ENCODE measurements at places on chromosomes 1 and 21.

DNA sequence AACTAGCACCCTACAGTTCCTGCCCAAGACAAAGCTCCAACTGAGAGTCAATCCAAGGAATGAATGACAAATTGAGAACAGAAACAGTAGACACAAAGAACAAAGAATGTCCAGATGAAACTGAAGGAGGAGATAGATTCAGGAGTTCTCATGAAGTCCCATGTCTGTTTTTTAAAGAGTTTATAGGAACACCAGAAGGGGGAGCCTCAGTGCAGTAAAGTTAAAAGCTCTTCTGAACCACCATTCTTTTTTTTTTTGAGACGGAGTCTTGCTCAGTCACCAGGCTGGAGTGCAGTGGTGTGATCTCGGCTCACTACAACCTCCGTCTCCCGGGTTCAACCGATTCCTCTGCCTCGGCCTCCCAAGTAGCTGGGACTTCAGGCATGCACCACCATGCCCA is 323.6 kb downstream of the MRPL39 start:
- no peak for DNase-seq

GRCh38 chr1:6243053-6243834 is 735 bp upstream of the HES3 start:
- no peak for DNase-seq

DNA sequence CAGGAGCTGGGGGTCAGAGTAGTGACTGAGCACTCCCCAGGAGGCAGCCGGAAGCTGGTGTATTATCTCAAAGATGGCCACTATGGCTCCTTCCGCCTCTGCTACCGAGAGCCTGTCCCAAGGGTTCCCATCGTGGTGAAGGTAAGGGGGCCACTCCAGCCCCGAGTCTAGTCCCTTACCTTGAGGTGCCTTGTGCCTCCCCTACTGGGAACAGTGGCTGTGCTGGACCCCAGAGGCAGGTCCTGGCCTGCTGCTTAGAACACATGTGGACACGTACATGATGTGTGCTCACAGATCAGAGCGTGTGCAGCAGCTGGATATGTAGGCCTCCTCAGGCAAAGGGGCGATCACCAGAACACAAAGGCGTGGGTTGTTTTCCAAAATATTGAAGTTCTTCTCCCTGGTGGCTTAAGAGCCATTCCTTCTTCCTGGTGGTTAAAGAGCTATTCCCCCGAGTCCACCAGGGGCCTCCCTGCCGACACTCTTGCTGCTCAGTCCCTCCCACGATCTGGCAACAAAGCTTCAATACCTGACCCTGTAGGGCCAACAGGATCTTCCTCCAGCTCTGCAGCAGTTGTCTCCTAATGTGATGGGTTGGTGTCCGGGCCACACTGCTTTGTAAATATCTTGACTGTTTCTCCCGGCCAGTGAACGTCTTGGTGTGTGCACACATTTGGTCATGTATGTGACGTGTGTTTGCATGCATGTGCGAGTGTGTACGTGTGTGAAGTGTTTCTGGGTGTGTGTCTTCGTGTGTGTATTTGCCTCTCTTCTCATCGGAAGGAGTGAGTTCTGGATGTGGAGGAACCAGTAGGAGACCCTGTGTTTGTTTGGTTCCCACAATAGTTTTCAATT is 68.4 kb upstream of the TINAGL1 start:
- DNase-seq, result no peak

DNA sequence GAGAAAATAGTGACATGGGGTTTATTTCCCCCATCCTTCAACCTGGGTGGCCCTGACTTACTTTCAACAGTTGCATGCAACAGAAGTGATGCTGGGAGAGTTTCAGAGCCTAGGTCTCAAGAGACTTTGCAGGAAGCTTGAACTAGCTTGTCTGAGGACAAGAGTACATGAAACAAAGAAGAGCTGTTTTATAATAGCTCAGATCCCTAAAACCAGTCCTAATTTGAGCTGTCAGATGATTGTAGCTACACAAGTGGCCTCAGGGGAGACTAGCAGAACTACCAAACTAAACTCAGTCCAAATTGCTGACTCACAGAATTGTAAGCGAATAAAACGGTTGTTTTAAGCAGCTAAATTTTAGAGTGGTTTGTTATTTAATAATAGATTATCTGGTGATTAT is 17.1 kb downstream of the RC3H1 start:
- DNase-seq, result no peak

GRCh38 chr1:66245691-66246090 is 288.3 kb upstream of the SGIP1 start:
- DNase-seq, result no peak

- DNase-seq, result no peak
Observed at GRCh38 chr1:173364827-173365226, 112.3 kb upstream of the PRDX6 start.

- no peak for DNase-seq
Observed at GRCh38 chr1:112522621-112523020, 13.9 kb downstream of the WNT2B start.

GRCh38 chr1:225827076-225827475 is 17.2 kb downstream of the EPHX1 start:
- DNase-seq, result no peak

DNA sequence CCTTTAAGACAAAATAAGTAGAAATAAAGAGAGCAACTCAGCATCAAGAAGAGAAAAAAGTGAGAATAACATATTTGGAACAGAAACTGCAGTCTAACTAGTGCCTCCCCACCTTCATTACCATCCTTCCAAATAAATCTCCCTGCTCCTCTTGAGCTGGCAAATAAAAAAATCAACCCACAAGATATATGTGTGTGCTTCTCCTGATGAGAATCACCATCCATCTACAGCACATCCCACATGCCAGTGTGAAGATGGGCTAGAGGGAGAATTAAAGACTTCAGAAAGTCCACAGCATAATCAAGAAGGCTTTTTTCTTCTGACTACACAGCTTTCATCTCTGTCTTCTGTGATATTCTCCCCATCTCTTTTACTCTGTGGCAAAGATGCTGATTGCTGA is 244.1 kb downstream of the SPATA17 start:
- no peak for DNase-seq

DNA sequence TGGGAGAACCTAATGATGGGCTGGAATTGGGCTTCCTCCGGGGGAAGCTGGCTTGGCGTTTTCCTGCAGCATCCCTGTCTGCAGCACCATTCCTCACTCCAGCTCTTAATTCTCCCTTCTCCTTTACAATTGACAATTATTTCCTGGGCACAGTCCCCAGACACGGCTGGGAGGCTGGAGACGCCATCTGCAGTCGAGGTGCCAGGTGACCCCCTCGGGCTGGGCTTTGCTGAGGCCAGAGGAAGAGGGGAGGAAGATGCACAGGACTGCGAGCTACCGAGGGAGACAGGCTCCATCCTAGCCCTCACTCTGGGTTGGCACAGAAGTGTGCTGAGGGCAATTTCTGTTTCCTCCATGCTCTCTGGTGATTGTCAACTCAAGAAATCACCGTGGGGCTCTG is 453.8 kb downstream of the PTPRU start:
- no peak for DNase-seq

DNA sequence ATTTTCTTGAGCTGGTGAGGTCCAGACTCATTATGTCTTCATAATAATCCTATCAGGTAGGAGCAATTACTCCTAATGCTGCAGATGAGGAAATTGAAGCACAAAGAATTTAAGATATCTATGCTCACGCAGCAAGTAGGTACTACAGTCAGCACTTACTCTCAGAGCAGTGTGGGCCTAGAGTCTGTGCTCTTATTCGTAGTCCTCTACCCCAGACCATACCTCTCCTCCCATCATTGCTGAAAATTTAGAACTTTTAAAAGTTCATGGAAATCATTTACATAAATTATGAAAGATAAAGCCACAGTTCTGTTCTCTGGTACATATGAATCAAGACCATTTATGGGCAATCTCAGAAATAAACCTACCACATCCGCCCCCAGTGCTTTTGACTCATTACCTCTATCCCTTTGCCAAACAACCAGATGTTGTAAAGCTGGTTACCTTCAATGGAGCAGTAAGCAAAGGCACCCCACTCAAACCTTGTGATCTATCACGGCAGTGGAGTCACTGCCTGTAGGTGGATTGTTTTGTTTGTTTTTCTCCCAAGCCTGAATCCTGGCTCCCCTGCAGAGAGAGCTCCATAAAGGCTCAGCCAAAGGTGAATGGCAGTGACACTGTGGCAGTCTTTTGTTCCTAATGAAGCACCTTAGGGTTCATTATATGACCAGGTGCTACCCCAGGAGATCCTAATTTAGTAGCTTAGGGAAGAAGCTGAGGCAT is 20.9 kb upstream of the MAN1A2 start:
- DNase-seq, result no peak

DNA sequence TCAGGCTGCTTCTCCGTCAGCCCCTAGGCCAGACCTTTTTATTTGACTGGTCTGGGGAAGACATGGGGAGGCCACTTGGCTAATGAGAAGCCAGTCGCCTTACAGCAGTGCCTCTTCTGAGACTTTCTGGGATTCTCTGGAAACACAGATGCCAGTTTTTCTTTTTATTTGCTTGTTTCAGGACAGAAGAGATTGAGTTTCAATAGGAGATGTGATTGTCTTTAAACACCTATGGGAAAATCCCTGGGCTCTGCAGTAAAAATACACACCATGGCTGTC is 15.4 kb upstream of the BTG2 start:
- no peak for DNase-seq

GRCh38 chr1:30371179-30371788 is 352.1 kb downstream of the MATN1 start:
- no peak for DNase-seq

DNA sequence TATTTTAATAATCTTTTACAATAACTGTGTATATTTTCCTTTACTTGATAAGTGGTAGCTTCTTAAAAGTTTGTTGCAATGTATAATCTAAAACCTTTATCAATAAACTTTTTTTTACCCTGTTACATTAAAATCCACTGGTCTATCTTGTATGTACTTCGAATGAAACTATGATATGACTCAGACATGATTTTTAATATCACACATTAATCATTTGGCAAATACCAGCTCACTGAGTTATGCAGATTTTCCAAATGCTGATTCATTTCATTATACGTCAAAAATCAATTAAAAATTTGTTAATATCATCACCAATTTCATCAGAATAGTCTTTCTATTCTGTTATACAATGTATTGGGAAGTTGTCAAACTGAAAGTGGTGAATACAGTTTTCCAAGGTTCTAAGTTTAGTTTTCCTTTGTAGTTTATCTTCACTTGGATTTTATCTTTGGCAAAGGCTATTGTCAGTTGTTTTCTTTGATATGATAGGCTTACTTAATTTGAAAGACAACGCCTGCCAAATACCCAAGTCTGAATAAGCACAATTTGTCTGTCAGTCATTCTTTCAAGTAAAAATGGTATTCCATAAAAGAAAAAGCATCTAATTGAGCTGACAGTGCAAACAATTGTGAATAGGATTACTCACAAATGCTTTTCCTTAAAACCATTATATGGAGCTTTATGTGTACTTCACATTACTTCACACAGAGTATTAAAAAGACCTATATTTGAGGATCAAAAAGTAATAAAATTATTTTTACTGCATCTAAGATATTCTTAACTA is 127.0 kb downstream of the NME7 start:
- DNase-seq, result no peak

- DNase-seq, result no peak
Observed at GRCh38 chr1:185467122-185467521, 150.1 kb upstream of the IVNS1ABP start.

DNA sequence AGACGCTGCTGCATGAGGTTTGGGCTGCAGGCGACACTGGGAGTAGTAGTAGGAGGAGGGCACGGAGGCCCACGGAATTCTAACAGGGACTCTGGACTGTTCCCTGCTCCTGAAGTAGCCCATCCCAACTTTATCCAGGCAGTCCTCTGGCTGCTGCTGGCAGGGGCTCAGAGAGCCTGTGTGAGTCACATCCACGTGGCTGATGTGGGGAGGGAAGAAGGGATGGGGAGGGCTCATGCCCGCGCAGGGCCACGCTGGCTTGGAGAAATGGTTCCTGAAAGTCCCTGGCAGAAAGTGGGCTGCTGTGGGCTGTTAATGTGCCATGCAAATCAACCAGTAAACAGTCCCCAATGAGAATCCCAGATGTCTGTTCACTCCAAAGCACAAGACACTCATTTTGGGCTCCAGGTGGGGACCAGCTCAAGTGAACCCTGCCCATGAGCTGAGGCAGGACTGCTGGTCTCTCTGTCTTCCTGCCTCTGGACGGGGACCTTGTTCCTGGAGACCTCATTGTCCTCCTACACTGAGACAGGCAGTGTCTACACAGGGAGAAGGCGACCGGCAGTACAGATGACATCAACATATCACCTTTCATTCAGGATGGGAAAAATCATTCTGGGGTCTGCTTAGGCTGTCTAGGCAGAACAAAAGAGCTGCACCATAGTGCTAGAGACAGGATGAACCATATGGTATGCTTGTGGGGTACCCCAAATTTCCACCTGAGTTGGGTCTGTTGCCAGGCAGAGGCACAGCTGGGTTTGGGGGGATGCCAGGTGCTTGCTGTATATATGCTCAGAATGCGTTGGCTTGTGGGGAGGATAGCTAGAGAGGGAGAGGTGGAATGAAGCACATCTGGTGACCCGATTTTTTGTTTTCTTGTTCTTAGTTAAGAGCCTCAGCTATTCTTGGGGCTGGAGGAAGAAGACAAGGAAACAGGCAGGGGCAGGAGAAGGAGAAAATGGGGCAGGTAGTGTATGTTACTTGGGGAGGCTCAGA is 57.9 kb upstream of the FMOD start:
- DNase-seq, result no peak

DNA sequence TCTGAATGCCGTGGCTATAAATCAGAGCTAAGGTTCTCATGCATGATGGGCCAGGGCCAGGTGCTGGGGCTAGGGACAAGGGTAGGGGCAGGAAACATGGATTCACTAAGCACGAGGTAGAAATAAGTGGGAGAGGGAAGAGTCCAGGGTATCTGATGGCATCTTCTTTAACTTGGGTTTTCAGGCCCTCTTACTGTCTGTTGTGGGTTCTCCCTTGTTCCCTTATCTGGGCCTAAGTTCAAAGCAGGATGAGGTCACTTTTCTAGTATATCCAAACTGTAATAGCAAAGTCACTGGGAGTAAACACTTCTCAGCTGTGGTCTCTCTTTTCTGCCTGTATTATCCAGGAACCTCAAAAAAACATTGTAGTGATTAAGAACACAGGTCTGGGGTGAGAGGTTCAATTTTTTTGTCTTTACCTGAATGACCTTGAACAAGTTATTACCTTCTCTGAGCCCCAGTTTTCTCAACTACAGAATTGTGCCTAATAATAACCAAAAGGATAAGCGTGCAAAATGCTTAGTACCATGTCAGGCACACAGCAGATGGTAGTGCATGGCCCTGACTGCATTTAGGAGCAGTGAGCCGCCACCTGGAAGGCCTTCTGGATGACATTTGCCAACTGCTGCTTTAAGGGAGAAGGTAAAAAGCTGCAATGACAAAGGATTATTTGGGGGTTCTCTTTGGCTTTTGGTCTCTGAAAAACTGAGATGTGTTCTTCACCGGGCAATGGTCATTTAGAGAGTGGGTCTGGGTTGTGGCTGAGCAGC is 53.6 kb upstream of the A3GALT2 start:
- no peak for DNase-seq

- DNase-seq, result no peak
Observed at GRCh38 chr21:38942748-38943211, 137.1 kb downstream of the ETS2 start.

DNA sequence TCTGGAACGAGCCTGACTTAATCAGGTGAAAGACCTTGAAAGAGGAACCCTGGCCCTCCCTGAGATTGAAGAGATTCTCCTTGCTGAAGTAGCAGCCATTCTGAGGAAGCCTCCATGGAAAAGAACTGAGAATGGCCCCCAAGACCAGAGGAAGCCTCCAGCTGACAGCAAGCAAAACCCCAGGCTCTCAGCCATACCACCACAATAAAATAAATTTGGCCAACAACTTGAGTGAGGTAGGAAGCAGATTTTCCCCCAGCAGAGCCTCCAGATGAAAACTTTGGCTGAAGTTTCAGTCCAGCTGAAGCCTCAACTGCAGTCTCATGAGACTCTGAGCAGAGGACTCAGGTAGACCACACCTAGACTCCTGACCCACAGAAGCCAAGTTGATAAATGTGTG is 34.0 kb upstream of the SLAMF9 start:
- DNase-seq, result no peak

All from NCI-H2081 treated with DMSO at 0.1 percent for 48 hours (cell line).